Aortic smooth muscle cell (primary cell): ENCODE measurements at places on chromosomes 7 and 10. TPM values are rescaled to one million over a fixed set of nuclear protein-coding genes. Genes with fewer than 3 reads are reported as not detected.

The ATOH7 gene
- under 0.01 TPM in 1 of 2 replicates, not detected in the other for total RNA-seq

The MSS51 gene
- total RNA-seq, result 1.1 and 1.2 TPM in 2 replicates

The NPY gene
- total RNA-seq, result not detected in 2 replicates

The SCIN gene
- total RNA-seq, result under 0.01 and 0.25 TPM in 2 replicates
